Activated T-helper 1 cell treated with Interleukin-2 at 50 U/mL for 16 hours (primary cell): ENCODE measurements at places on chromosomes 12 and 14.

DNA sequence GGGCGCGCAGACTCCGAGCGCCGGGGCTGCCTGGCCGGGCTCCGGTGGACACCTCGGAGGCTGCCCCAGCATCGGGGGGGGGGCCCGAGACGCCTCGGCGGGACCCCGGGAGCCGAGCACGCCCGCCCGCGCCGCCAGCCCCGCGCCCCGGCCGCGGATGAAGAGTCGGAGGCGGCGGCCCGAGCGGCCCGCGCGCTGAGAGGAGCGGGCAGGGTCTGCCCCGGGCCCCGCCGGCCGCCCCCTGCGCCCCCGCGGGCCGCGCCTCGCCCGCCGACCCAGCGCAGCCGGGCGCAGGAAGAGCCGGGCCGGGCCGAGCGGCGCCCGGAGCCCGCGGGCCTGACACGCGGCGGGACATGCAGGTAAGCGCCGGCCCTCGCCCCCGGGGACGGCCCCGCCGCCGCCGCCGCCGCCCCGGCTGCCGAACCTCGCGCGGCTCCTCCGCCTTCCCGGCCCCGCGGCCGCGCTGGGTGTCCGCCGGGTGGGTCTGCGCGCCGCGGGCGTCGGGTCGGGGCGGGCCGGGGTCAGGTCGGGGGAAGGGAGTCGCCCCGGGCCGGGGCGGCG, 63.7 kb downstream of the FBXL14 start:
- no peak for DNase-seq

GRCh38 chr12:112870267-112870980, 36.3 kb upstream of the OAS1 start:
- DNase-seq, result no peak

GRCh38 chr12:48813465-48814261, 4.6 kb upstream of the CACNB3 start:
- no peak for DNase-seq

GRCh38 chr14:78329371-78329770, 159.2 kb downstream of the NRXN3 start:
- no peak for DNase-seq

- DNase-seq, result no peak
These were observed 2.0 kb downstream of the PAX9 start for GRCh38 chr14:36663404-36664321.

DNA sequence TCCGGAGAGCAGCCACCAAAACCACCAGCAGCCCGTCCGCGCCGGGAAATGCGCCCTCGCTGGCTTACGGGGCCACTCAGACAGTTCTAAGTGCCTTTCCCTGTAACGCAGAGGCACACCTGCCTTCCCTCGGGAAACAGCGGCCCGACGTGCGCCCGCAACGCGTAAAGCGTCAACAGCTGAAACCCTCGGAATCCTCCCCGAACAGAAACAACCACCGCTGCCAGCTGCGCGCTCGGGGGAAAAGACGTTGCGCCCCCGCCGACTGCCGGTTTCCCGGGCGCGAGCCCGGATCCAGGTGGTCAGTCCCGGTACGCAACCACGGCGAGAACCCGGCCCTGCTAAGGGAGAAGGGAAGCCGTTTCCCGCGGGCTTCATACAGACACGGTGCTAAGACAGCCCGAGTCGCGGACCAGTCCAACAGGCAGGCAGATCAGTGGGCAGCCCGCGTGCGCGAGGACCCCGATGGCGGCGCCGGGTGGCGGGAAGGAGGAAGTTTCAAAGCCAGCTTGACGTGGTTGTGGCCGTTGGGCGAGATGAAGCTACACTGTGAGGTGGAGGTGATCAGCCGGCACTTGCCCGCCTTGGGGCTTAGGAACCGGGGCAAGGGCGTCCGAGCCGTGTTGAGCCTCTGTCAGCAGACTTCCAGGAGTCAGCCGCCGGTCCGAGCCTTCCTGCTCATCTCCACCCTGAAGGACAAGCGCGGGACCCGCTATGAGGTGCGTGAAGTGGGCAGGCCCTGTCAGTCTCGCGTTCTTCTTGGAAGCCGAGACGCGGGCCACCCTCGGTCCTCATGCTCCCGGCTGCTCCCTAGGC, at the start of gene LRR1:
Gene LRR1 (plus strand): TSS at position 456 of the 816 bp plus-strand sequence. CDS start 81 bp downstream, at position 537.
- DNase-seq, result peak; percentile 74

DNA sequence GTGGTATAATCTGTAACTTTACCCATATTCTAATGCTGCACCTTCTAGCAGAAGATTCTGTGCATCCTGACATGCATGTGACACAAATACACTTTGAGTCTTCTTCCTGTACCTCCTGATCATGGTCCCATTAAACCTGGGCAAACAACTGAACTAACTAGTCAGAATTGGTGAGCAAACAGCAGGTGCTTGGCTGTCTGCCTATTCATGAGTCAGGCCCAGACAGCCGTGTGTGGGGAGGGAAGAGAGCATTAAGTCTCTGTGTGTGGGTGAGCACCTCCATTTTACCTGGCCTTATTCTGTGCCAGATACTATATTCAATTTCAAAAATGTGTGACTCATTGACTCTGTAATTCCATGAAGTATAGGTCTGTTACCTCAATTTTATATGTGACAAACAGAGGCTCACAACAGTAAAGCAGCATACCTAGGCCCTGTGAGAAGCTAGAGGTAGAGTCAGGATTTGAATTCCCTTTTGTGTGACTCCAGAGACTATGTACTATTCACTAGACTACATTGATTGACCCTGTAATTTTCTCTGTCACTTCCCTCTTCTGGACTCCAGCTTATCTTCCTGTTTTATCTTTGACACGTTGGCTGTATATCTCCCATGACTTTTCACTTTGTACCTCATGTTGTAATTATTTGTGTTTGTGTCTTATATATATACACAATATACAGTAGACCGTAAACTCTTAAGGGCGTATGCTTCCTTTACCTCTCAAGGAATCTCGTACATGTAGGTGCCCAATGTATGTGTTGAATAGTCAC, 32.2 kb downstream of the SUSD6 start:
- DNase-seq, result peak; percentile 54

DNA sequence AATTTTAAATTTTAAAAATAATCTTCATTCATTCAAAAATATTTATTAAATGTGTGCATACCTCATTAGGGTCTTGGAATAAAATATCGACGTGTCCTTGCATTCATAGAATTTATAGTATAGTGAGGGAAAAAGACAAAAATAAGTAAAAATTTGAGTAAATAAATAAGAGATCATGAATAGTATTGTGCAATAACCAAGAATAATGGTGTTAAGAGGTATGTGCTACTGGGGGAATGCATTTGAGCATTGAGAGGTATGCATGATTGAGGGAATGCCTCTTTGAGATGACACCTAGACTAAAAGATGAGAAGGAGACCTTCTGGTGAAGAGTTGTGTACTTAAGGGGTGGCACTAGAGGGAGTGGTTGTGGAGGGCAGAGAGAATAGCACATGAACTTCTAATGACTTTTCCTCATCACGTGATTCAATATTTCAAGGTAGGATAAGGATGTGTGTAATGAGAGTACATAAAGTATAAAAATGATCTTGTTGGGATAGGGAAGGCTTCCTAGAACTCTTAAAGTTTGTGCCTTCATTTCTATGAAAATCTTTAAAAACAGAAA, 18.8 kb upstream of the CATSPERB start:
- DNase-seq, result no peak

DNA sequence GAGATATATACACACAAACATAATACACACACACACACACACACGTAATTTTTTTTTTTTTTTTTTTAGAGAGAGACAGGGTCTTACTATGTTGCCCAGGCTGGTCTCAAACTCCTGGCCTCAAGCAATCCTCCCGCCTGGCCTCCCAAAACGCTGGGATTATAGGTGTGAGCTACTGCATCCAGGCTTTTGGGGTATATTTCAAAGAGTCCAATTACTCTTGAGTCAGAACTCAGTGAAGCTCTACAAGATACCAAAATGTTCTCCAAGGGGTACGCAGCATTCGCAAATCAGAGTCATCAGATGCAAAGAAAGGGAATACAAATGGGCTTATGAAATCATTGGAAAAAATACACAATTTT, 54.0 kb downstream of the PHLDA1 start:
- DNase-seq, result no peak

DNA sequence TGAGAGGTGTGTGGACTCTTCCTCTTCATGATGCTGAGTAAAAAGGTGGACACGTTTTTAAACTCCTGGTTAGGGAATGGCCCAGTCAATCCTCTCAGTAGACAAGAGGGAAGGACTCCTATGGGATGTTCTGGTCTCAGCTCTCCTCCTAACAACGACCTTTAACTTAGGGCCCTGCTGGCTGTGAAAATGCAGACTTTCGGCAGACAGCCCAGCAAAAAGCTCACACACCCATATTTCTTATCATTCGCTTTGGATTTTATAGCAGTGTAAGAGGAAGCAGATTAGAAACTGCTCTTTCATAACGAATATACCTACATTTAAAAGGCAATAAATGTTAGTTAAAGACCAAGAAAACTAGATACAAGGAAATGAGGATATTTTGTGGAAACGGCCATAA, 18.0 kb upstream of the YARS2 start:
- no peak for DNase-seq

GRCh38 chr14:99320105-99320572, 48.1 kb upstream of the BCL11B start:
- peak; percentile 43 for DNase-seq

DNA sequence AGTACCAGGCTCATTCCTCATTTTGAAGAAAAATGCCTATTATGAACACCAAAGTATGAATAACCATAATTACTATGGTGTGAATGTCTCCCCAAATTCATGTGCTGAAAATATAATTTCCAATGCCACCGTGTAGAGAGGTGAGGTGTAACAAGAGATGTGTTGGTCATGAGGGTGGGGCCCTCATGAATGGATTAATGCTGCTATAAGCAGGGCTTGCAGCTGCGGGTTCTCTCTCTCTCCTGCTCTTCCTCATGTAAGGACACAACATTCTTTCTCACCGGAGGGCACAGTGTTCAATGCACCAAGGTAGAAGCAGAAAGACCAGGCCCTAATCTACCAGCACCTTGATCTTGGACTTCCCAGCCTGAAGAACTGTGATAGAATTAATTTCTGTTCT, 70.0 kb downstream of the TMTC1 start:
- no peak for DNase-seq

GRCh38 chr14:60652674-60653651, 3.7 kb upstream of the SIX1 start:
- DNase-seq, result no peak

GRCh38 chr12:89593233-89593632, 67.4 kb upstream of the POC1B start:
- no peak for DNase-seq

DNA sequence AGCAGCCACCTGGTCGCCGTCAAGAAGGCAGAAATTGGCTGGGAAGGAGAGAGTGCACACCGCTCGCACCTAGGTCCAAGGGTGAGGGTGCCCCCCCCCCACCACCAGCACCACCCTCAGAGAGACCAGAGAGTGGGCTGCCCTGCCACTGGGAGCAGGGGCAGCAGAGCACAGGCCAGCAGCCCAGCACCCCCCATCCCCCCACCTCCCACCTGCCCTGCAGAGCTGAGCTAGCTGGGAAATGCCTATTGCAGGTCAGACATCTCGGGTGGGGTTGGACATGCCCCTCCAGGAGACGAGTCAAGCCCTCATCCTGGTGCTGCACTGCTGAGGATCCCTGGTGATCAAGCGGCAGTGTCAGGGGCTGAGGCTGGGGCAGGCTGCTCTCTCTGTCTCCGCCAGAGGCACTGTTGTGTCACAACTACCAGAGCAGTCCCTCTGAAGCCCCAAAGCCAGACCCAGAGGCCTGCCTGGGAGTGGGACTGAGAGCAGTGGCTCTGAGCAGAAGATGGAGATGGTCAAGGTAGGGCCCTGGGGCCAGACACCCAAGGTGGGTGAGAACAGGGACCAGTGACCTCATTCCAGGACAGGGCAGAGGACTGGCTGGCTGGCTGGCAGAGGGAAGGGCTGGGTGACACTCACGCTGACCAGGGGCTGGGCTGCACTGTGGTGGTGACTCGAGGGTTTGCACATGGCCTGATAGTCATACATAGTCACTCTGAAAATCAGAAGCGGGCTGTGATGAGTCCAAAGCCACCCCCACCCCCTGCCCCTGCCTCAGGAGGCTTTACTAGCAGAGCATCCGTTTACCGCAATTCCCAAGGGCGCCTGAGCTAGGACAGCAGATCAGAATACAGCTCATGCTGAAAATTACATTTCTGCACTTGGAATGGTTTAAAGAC, 19.7 kb upstream of the LRTM2 start:
- DNase-seq, result no peak

GRCh38 chr12:53224897-53225634, 6.9 kb downstream of the RARG start:
- DNase-seq, result no peak

- no peak for DNase-seq
These were observed 6.8 kb downstream of the PRPH start for GRCh38 chr12:49301760-49302159.

DNA sequence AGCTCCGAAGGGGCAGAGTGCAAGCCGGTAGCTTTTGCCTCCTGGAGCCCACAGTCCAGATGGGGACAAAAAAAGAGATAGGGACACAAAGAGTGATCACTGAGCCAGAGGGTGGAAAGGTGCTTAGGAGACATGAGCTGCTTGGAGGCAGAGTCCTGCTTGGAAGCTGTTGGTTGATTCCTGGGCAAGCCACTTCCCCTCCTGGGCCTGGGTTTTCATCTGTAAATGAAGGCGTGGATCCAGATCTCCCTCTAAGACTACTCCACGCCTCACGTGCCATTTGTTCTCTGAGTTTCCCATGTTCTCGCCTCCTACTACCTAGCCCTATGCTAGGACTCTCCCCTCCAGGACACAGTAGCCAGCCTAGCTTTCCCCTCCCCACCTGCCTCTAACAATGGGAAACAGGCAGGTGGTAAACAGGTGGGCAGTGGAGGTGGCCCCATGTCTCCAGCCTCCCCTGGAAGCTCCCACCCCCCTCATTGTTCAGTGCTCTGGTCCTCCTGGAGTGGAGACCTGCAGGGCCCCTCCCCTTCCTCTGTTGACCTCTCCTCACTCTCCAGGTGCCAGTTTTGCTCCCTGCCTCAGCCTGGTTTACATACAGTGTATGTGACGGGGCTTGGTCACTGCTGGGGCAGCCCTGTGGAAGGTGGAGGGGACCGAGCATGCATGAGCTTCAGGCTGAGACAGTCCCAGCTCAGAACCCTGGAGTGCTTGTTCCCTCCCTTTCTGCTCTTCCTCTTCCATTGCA, 3.8 kb downstream of the SERPINA3 start:
- DNase-seq, result no peak

DNA sequence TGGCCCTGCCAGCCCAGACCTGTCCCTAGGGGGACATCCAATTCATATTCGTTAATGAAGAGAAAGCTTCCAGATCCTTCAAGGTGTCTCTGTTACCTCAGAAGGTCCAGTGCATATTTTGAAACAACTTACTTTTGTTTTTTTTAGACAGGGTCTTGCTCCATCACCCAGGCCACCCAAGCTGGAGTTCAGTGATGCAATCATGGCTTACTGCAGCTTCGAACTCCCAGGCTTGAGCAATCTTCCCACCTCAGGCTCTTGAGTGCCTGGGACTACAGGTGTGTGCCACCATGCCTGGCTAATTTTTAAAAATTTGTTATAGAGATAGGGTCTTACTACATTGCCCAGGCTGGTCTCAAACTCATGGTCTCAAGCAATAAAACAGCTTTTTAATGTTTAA, 48.4 kb downstream of the B4GALNT3 start:
- DNase-seq, result no peak

- no peak for DNase-seq
These were observed 65.1 kb downstream of the KTN1 start for GRCh38 chr14:55645145-55645544.
